ENCODE measurements at places on chromosomes 1 and 21.
A peak's percentile ranks its signal among the peaks of the same experiment; 100 is the strongest.

GRCh38 chr21:22363504-22363903, 1365.3 kb downstream of the NCAM2 start:
- no peak for DNase-seq

- DNase-seq: no peak
These were observed 53.6 kb upstream of the RUNX1 start for GRCh38 chr21:35102488-35103371.

DNA sequence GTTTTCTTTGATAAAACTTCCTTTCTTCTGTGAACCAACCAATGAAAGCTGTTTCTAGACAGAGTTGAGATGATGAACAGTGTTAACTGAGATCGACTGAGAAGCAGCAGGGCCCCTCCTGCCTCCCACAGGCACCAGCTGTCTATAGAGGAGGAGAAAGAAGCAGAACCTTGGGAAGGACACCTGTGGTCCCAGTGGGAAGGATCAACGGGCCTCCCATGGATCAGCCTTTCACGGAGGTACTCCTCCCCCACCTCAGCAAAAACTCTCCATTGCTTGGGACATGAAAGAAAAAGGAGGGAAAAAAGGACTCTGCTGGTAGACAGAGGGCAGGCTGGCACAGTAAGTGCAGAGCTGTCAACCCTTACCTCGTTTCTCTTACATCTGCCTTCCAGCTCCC, 40.5 kb downstream of the PLPPR5 start:
- no peak for DNase-seq

GRCh38 chr1:195141294-195141693, 1466.9 kb downstream of the KCNT2 start:
- no peak for DNase-seq

DNA sequence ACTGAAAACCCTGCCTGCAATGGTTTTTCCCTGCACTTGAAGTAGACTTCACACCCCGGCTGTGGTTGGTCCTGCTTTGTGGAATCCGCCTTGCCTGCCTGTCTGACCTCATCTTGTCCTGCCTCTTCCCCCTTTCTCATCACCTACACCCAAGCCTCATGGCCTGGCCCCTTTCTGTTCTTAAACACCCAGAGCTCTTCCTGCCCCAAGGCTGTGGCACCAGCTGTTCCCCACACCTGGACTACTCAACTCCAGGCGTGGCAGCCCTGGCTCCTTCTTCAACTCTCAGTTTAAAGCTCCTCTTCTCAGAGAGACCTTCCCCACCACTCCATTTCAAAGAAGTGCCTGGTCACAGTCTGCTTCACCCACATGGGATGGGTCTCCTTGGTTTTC, 27.0 kb downstream of the KIAA1614 start:
- DNase-seq: no peak

DNA sequence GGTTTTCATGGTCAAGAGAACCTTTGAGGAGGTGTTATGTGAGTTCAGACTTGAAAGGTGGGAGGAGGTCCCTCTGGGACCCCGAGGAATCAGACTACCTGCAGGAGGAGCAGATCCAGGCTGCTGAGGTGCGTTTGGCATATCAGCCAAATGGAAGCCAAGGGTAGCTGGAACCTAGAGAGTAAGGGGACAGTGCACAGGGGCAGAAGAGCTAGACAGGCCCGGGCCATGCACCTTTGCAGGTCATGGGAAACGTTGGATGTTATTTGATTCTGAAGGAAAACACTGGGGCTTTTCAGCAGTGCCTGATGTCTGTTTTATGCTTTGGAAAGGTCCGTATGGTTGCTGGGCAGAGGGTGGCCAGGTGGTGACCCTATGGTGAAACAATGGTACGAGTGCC, 169.2 kb downstream of the PGBD5 start:
- no peak for DNase-seq

GRCh38 chr21:18354947-18355346, 48.6 kb downstream of the TMPRSS15 start:
- DNase-seq: no peak

GRCh38 chr1:96236156-96236739, 485.3 kb upstream of the PTBP2 start:
- peak; percentile 57 for DNase-seq

DNA sequence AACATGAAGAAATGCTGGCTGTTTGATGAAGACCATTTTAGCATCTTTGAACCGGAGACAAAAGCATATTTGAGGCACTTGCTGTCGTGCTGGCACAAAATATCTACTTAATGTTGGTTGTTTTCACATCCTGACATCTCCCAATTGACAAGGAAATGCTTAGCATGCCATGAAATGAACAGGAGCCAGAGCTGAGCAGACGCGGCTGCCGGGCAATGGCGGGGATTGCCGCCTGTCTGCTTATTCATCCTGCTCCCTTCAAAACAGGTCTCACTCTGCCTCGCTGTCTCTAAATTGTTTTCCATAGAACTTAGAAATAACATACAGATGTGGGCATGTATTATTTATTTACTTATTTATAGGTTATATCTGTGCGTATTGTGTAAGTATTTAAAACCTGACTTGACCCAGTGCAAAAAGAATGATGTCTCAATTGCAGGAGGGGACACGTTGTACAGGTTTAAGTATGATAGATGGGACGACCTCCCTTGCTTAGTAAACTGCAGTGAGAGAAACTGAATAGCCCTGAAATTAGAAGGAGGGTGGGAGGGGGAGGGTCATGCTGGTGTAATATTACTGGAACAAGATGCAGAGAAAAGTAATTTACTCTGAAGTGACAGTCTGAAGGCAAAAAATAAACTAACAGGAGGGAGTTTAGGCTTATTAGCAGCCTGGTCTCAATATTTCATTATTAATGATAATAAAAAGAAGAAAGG, 590.4 kb upstream of the PLXNA2 start:
- no peak for DNase-seq

- no peak for DNase-seq
These were observed 119.8 kb downstream of the PLPPR5 start for GRCh38 chr1:98884864-98885263.

- no peak for DNase-seq
These were observed 58.3 kb upstream of the HAO2 start for GRCh38 chr1:119310301-119310700.

DNA sequence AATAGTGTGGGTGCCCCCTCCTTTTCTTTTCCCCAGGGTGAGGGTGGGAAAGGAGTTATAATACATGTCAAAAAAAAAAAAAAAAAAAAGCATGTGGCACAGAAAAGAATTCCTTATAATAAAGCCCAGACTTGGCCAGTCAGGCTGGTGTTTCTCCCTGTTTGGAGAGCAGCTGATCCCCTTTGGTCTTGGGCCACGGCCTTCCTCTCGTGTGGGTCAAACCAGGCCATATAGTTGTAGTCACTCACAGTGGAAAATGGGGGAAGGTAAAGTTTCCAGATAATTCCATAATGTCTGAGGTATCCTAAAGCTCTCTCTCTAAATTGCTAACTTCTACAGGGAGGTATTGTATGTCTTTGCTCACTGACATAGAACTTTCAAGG, 22.0 kb downstream of the CLIC6 start:
- DNase-seq: no peak

- DNase-seq: no peak
These were observed 208.1 kb downstream of the PRDM2 start for GRCh38 chr1:13908128-13908527.

- no peak for DNase-seq
These were observed 303.6 kb downstream of the LMX1A start for GRCh38 chr1:165052936-165053335.

- no peak for DNase-seq
These were observed 9.8 kb upstream of the TCEA3 start for GRCh38 chr1:23434260-23434775.

GRCh38 chr1:207240325-207241101, 81.0 kb upstream of the CD55 start:
- no peak for DNase-seq

DNA sequence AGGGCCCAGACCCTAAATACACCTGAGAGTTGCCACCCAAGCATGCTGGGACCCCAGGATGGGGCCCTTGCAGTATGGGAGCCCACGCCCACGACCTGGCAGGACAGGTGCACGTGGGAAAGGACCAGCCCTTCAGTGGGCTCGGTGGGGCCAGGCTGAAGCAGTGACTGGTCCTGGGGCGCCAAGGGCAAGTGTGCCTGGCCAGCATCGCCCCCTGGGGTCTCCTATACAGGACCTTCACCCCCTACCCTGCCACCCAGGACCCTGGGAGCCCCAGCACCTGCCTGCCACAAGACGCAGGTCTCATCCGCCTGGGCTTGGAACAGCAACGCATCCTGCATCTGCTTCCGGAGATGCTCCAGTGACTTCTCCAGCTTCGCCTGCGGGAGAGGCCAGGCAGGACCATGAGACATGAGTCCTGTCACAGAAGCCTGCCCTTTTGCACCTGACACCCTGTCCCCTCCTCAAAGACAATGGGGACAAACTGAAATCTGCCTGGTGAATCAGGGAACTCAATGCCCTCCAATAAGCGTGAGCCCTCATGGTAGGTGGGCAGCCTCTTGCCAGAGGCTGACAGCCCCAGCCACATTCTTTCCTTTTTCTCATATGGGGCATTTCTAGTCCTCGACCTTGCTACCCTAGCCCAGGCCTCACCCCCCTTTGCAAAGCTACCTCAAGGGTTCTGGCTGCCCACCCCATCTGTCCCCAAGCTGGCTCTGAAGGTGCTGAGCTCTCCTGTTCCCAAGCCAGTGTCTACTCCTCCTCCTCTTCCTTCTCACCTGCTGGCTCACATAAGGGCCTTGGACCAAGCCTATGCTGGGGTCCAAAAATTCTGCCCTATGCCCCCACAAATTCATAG, 4.6 kb downstream of the TRIM11 start:
- DNase-seq: no peak

GRCh38 chr1:15364740-15365139, 44.9 kb upstream of the EFHD2 start:
- DNase-seq: no peak

DNA sequence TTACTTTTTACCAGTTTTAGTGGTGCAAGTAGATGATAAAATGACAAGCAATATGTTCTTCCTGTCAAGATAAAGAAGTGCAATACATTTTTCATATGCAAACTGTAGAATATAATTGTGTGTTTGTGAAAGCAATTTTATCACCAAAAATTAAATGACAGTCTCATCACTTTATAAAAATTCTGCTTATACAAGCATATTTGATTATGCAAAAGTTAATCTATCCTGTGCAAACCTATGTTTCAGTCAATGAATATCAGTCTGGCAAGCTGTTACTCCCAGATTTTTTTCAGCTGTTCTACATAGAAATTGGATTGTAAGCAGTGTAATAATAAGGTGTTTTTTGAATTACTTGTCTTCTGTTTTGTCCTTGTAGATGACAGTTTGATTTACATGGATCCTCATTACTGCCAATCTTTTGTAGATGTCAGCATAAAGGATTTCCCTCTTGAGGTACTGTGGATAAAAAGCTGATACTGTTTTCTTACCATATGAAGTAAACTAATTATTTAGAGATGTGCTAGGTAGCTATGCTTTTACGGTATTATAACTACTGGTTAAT, 50.5 kb downstream of the ATG4C start:
- no peak for DNase-seq

GRCh38 chr1:36475910-36476604, 6.7 kb downstream of the CSF3R start:
- DNase-seq: no peak

- no peak for DNase-seq
These were observed 18.3 kb downstream of the SPATA21 start for GRCh38 chr1:16418823-16419425.

- DNase-seq: no peak
These were observed 5.2 kb upstream of the SF3A3 start for GRCh38 chr1:37994886-37995566.

GRCh38 chr1:109300650-109301151, 6.1 kb downstream of the MYBPHL start:
- DNase-seq: no peak

DNA sequence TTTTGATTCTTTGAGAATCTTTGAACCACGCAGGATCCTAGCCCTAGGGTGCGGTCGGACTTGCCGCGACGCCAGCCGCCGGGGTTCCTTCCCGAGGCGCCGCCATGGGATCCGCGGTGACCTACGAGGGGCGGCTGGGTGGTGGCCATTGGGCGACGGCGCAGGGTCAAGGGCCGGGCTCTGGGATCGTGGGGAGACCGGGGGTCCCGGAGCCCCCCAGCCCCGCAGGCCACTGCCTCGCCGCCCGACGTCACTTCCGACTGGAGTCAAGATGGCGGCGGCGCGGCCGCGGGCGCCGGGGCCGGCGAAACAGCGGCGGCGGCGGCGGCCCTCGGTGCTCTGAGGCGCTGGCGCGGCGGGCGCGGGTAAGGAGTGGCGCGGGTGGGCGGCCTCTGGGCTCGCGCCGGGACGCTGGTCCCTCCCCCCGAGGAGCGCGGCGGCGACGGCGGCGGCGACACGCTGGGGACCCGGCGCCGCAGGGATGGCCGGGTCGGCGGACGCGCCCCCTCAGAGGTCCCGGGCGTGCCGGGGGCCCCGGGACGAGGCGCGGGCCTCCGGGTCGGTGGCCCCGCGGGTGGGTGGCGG, at the start of gene PRDM2:
Gene PRDM2 (plus strand): TSS at position 253 of the 585 bp plus-strand sequence. CDS start 15,418 bp downstream, outside the sequence.
- DNase-seq: peak; percentile 22

- DNase-seq: no peak
These were observed 273.4 kb upstream of the BEND5 start for GRCh38 chr1:49050041-49050440.

DNA sequence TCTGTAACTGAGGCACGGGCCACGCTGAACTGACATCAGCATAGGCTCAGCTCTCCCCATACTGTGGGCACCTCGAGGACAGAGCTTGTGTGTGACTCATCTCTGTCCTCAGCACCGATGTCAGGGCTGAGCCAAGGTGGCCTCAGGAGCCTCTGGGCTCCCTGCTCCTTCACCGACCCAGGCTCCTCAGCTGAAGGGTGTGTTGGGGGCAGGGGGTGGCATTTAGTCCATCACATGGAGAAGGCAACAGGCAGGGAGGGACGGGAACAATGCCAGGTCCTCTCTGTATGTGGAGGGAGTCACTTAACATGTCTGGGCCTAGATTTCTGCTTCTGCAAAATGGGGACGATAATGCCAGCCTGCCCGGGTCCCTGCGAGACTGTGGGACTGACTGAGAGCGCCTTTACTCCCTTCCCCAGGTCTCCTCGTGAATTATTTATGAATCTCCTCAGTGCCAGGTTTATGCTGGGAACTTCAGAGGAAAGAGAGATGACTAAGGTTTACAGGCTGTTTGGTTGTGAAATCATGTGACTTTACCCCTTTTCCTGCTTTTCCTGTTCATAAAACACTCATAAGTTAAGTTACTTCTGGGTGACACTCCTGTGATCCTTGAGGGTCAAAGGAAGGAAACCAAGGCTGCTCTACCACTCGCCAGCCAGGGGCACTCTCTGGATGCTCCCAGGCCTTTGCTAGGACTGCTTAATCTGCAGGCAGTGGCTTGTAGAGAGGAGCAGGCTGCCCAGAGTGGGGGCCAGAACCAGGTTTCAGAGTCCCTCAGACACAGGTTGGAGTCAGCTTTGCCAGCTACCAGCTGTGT, 16.2 kb downstream of the TTC39A start:
- DNase-seq: no peak

- DNase-seq: no peak
These were observed 1.2 kb upstream of the ITGB2 start for GRCh38 chr21:44921928-44922327.

Measured in cerebellar cortex (tissue), 1 donor.